CD14-positive monocyte (primary cell): ENCODE measurements at places on chromosomes 7 and 10.
A peak's percentile ranks its signal among the peaks of the same experiment; 100 is the strongest.

- peak; percentile 66 for DNase-seq
Measured at GRCh38 chr10:22742678-22743077, 28.3 kb upstream of the PIP4K2A start.

GRCh38 chr10:78692071-78692470 lies 376.7 kb upstream of the ZMIZ1 start:
- no peak for DNase-seq

GRCh38 chr7:18262058-18262457 lies 233.5 kb upstream of the HDAC9 start:
- no peak for DNase-seq

DNA sequence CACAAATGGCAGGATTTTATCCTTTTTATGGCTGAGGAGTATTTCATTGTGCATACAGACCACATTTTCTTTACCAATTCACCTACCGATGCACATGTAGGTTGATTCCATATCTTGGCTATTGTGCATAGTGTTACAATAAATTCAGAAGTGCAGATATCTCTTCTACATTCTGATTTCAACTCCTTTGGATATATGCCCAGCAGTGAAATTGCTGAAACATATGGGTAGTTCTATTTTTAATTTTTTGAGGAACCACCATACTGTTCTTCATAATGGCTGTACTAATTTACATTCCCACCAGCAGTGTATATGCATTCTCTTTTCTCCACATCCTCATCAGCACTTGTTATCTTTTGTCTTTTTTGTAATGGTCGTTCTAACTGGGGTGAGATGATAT lies 1290.3 kb downstream of the XPNPEP1 start:
- no peak for DNase-seq

- DNase-seq: no peak
Measured at GRCh38 chr7:110854166-110854565, 236.8 kb upstream of the LRRN3 start.

- DNase-seq: no peak
Measured at GRCh38 chr10:87092861-87093631, 1.6 kb downstream of the GLUD1 start.

DNA sequence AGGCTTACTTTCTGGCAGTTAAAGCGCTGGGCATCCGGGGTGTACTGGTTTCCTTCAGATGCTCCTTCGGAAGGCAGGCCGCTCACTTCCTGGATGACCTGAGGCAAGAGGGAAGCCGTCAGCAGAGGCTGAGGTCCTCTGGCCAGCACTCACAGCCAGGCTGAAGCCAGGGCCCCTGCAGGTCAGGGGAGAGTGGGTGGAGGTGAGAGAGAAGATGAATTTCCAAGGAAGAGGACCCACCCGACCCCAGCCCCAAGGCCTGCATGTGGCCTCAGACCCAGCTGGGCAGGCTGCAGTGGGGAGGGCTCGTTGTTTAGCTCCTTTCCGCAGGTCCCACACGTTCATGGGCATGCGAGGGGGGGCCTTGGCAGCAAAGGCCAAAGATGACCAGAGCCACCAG lies 71.3 kb downstream of the VWA2 start:
- no peak for DNase-seq

DNA sequence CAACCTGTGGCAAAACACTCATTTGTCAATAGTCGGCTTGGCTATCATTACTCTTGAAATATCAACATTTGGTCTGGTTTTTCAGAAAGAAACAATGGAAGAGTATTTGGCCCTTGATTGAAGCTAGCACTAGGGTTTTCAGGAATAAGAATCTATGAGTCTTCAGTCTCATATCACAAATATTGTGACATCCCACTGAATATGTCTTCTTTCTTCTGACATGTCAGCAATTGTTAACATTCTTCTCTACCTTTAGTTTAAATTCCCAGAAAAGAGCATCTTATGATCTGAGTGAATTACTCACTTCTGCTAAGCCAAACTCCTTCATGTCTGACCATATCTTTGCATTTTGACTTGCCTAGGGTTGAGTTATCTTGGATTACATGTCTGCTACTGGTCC lies 435.2 kb upstream of the SEMA3D start:
- no peak for DNase-seq

- no peak for DNase-seq
Measured at GRCh38 chr10:109913306-109913892, 9.9 kb downstream of the XPNPEP1 start.

DNA sequence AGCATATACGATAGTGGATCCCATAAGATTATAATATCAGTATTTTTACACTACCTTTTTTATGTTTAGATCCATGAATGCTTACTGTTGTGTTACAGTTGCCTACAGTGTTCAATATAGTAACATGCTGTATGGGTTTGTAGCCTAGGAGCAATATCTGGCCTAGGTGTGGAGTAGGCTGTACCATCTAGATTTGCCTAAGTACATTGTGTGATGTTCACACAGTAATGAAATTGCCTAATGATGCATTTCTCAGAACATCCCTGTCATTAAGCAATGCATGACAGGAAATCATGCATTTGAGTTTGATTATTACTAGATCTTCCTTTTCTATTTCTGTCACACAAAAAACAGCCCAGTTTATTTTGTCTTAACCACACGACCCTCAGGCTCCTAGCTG lies 14.5 kb downstream of the CBX3 start:
- no peak for DNase-seq

GRCh38 chr10:121339114-121339513 lies 259.1 kb downstream of the FGFR2 start:
- no peak for DNase-seq

GRCh38 chr10:11469575-11470391 lies 141.7 kb downstream of the USP6NL start:
- no peak for DNase-seq

- peak; percentile 18 for DNase-seq
Measured at GRCh38 chr7:142439739-142440138, 181.9 kb upstream of the PRSS58 start.

- DNase-seq: no peak
Measured at GRCh38 chr7:102455596-102455995, 9.1 kb downstream of the ALKBH4 start.

DNA sequence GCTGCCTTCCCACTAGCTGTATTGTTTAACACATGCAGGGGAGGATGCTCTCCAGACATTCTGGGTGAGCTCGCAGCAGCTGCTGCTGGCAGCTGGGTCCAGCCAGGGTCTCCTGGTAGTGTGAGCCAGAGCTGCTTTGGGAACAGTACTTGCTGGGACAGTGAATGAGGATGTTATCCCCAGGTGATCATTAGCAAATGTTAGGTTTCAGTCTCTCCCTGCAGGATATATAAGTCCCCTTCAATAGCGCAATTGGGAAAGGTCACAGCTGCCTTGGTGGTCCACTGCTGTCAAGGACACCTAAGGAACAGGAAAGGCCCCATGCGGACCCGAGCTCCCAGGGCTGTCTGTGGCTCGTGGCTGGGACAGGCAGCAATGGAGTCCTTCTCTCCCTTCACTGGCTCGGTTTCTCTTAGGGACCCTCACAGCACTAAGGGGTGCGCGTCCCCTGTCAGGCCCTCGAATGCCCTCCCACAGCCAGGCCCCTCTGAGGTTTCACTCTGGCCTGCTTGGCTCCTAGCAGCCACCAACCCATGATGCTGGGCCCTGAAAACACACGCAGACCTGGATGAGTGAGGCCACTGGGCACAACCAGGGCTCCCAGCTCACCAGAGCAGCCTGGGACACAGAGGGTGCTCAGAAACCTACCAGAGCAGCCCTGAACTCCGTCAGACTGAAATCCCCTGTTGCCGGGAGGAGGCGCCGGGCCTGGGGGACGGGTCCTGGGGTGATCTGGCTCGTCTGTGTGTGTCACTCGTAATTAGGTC lies 173.0 kb upstream of the LANCL2 start:
- no peak for DNase-seq

DNA sequence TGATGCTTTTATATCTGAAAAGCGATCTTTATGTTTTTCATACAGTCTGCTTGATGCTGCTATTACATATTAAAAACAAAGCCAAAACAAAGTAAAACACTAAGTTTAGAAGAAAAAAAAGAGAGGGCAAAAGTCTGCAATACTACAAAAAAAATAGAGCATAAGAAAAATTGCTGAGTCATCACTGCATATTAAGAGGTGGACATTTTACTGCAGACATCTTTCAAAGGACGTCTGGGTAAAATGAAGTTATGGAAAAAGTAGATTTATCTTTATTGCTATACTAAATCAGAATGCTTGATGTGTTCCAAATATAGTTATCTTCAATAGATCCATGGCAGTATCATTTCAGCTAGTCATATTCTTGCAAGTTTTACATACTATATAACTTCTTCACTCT lies 172.0 kb downstream of the MAGI2 start:
- no peak for DNase-seq

- peak; percentile 14 for DNase-seq
Measured at GRCh38 chr7:831596-832166, 595 bp upstream of the SUN1 start.

GRCh38 chr10:96261930-96262329 lies 9.4 kb downstream of the BLNK start:
- no peak for DNase-seq

DNA sequence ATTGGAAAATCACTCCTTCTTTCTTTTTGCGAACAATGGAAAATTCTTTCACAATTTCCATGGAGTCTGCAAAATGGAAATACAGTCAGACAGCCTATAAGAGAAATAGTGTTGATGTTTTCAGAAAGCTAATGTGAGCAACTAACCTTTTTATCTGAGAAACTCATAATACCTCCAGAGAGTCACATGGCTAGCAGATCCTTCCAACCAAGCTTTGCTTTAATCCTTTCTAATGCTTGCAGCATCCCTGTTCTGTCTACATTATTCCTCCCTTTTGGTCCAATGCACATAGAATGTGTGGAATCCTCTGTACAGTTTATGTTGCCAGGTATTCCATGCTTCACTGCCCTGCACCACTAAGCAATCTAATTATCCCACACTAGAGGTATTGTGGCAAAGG lies 717.5 kb upstream of the LRRN3 start:
- DNase-seq: no peak

DNA sequence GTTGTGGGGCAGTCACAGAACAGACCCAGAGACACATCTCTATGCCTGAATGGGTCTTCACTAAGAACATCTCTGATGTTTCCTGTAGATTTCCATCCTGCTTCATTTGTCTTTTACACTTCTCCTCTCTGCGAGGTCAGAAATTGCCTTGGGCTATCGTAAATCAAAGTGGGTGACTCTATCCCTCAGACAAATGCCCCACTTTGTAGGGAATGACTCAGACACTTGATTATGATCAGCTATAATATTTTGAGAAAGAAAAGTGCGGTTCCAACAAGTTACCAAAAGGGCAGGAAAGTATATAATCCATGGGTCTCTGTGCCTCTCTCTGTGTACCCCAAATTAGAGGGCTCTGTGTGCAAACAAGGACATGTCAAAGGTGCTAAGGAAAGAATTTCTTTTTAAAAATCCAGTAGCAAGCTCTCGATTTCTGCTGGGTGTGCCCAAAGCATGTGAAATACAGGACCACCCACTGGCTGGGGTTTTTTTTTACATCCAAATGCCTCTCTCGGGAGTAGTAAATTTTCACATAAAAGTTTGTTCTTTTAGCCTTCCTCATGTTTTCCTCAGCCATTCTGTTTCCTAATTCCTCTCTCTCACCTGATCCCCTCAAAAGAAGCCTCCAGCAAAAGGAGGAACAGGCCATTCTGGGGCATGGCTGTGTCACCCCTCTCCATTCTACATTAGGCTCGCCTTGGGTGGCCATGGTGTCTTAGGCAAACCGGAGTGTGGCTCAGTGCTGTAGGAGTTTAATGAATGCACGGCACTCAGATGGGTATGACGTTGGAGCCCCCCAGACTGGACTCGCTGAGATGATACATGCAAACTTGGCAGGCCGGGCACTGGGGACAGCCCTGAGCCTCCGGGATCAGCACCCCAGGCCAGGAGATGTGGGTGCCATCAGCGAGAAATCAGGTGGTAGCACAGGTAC lies 6.3 kb upstream of the OPN4 start:
- DNase-seq: no peak

GRCh38 chr7:151456276-151456675 lies 16.3 kb upstream of the CRYGN start:
- DNase-seq: no peak

DNA sequence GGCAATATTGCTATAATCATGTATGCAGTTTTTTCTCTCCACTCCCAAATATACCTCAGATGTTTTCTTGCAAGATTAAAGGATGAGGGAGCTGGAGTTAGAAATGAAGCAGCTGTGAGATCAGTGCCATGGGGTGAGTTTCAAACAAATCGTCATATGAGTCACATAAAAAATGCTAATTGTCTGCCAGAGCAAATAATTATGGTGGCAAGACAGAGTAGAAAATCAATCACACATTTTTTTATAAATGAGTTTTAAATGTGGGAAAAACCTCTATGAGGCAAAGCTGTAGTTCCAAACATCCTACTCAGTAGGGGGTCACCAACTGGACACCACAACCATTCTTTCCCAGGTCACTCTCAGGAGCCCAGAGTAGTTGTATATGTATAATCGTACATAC lies 55.3 kb downstream of the CH25H start:
- no peak for DNase-seq

GRCh38 chr10:93431361-93431760 lies 50.8 kb downstream of the MYOF start:
- DNase-seq: no peak

GRCh38 chr7:45680776-45681175 lies 106.6 kb downstream of the ADCY1 start:
- no peak for DNase-seq

- no peak for DNase-seq
Measured at GRCh38 chr7:142250705-142251104, 7.2 kb downstream of the PRSS58 start.

DNA sequence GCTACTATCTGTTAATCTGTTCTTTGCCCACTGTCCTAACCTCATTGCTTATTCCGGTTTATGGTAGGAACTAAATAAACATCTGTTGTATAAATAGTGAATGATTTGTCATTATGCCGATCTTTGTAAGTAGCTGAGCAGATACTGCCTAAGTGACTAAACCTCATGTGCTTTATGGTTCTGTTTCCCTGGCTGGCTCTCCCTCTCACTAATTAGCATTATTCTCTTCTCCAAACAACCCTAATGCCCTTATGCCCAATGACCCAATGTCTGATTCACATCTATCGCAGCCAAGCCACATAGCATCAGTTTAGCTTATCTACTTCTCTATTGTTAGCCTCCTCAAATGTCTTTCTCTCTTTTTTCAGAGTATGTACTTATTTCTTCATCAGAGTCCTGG lies 462.3 kb upstream of the POT1 start:
- DNase-seq: no peak

DNA sequence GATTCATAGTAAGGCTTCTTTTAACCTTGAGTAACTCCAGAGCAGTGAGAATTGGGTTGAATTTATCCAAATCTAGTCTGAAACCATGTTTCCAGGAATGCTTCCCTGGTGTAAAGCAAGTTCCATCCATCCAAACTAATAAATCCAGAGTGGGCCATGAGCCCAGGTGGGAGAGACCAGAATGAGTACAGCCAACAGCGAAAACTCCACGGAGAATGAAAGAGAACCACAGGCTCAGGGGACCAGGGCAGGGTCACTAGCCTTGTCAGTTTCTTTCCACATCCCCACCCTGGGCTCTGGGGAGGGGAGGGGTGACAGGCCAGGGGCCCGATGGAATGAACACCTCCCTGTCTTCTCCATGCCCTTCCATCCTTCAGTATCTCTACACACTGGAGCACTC lies 180.1 kb downstream of the NEURL1 start:
- no peak for DNase-seq

- no peak for DNase-seq
Measured at GRCh38 chr10:132977807-132978206, 35.4 kb upstream of the CFAP46 start.
